ENCODE measurements at places on chromosomes 5 and 9.

- no peak for DNase-seq
Measured at GRCh38 chr9:6410633-6411032, 2.4 kb upstream of the UHRF2 start.

DNA sequence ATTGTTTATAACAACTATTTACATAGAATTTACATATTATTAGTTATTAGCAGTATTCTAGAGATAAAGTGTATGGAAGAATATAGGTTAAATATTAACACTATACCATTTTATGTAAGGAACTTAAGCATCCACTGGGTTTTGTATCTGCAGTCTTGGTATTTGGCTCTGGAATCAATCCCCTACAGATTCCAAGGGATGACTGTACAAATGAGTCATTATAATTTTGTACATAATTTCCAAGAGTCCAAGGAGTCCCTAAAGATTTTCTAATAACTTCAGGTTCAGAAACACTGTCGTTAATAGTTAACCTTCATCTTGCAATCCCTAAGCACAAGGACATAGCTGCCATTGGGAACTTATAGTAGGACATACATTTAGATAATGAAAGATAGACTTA, 254.8 kb upstream of the PDE4D start:
- no peak for DNase-seq

DNA sequence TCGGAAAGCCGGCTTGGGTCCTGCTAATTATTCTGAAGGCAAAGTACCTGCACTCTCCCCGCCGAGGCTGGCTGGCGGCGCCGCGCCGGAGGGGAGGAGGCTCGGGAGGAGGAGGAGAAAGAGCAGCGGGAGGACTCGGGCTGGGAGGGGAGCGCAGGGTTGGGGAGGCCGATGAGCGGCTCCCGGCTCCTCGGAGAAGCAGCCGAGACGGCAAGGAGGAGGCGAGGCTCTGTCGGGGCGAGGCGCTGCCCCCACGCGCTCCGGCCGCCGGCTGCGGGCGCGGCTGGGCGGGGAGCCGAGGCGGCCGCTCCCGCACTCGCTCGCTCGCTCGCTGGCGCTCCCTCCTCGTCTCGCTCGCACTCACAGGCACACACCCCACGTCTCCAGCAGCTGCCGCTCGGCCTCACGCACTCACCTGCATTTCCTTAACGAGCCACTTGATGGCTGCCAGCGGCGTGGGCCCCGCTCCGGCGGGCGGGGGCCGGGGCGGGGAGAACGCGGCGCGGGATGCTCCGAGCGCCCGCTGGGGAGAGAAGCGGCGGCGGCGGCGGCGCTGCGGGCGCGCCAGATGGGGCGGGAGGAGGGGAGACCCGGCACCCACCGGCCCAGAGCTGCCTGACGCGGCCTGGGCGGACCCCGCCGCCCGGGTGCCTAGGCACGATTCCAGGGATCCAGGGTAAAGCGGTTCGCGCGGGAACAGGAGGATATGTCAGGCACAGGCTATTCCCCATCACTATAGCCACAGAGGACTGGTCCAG, at the start of gene PTPRD:
PTPRD (minus strand) TSS at position 362 of the 758 bp plus-strand sequence.
- DNase-seq: peak; percentile 5

GRCh38 chr9:106075960-106076327, 381.6 kb downstream of the TMEM38B start:
- no peak for DNase-seq

All from stimulated activated CD4-positive, alpha-beta T cell treated with anti-CD3 and anti-CD28 coated beads, Interleukin-4, amount 100 ng/mL, for 24 hours (primary cell).